ENCODE measurements at places on chromosomes 5 and 9. TPM values are rescaled to one million over a fixed set of nuclear protein-coding genes. Genes with fewer than 3 reads are reported as not detected.

IFNA10 gene
- not detected for total RNA-seq

- H3K4me1 ChIP-seq: peaks cover 10% of the 10 kb centered on the region
- H3K36me3 ChIP-seq: peaks cover 11% of the 10 kb centered on the region
- no peak for DNase-seq
- no peaks in the 10 kb centered on the region for H3K27me3 ChIP-seq
- H3K4me3 ChIP-seq: no peak overlapping the region
These were observed 28.1 kb downstream of the FRMPD1 start for GRCh38 chr9:37678789-37679273.

GRCh38 chr9:9177081-9177480, 1377.5 kb upstream of the DMAC1 start:
- H3K4me1 ChIP-seq: peaks cover 15% of the 10 kb centered on the region
- no peak for DNase-seq
- no peak overlapping the region for H3K27ac ChIP-seq
- no peak overlapping the region for H3K4me3 ChIP-seq

FLT4 gene
- total RNA-seq: 0.17 TPM

PCDHB14 gene
- 16.5 TPM for total RNA-seq

DNA sequence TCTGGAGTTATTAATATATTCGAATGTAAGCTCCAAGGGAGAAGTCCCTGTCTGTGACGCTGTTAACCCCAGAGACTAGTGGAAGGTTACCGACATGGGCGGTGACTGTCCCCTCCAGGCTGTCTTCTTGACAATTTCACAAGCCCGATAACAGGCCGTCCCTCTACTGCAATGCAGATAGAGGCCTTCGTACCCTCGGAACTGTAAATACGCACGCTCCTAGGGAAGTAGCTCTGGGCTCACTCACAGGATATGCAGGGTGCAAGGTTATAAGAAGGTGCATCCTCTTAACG, 680 bp upstream of the RFK start:
- peak overlapping the region; percentile 96 for H3K4me3 ChIP-seq
- H3K4me1 ChIP-seq: no peaks in the 10 kb centered on the region
- H3K36me3 ChIP-seq: no peaks in the 10 kb centered on the region
- DNase-seq: peak; percentile 43
- H3K27ac ChIP-seq: peak overlapping the region; percentile 90

- peaks cover 4% of the 10 kb centered on the region for H3K4me1 ChIP-seq
- no peaks in the 10 kb centered on the region for H3K36me3 ChIP-seq
- DNase-seq: no peak
- peaks cover 2% of the 10 kb centered on the region for H3K27me3 ChIP-seq
These were observed 36.1 kb downstream of the LHFPL2 start for GRCh38 chr5:78612227-78613150.

DNA sequence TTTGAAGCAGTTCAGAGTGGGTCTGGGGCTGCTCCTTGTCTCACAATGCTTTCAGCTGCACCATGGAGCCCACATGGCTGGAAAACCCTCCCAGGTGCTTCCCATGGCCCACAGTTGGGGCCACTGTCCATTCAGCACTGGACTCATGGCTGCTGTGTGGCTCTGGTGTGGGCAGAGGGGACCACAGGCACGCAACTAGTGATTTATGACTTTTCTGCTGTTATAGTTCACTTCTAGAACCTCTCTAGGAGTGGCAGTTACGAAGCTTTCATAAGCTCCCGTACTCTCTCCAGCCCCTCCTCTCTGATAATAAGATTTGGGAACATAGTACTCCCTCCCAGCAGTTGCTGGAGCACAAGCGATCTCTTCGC, 29.0 kb downstream of the GLRA1 start:
- no peaks in the 10 kb centered on the region for H3K36me3 ChIP-seq
- H3K4me3 ChIP-seq: no peak overlapping the region
- peaks cover 7% of the 10 kb centered on the region for H3K27me3 ChIP-seq
- DNase-seq: no peak
- H3K27ac ChIP-seq: no peak overlapping the region

DNA sequence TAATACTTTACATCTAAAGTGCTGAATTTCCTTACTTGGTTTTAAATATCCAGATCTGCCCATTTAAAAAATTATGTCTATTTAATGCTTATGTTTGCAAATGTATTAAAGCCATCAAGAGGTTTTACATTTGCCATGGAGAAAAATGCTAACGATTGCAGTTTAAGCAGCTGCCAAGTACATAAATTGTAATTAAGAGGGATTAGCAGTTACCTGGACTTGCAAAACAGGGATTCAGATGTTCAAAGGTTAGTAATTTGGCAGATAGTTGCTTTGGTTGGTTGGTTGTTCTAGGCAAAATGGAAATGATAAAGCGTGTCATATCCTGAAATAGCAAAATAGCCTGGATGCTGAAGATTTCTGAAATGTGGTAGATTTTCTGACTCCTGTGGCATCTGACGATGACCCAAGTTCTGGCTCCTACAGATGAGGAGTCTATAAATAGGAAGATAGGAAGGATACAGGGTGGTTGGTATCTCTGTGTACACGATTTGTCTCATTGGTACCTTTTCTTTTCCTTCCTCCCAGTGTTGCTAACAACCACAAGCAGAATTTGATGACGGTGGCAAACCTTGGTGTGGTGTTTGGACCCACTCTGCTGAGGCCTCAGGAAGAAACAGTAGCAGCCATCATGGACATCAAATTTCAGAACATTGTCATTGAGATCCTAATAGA, 282.9 kb downstream of the NR3C1 start:
- H3K4me3 ChIP-seq: no peak overlapping the region
- no peaks in the 10 kb centered on the region for H3K36me3 ChIP-seq
- H3K4me1 ChIP-seq: peaks cover 14% of the 10 kb centered on the region
- no peak overlapping the region for H3K27ac ChIP-seq
- no peak for DNase-seq
- H3K27me3 ChIP-seq: no peaks in the 10 kb centered on the region

ARID3C gene
- total RNA-seq: not detected

DNA sequence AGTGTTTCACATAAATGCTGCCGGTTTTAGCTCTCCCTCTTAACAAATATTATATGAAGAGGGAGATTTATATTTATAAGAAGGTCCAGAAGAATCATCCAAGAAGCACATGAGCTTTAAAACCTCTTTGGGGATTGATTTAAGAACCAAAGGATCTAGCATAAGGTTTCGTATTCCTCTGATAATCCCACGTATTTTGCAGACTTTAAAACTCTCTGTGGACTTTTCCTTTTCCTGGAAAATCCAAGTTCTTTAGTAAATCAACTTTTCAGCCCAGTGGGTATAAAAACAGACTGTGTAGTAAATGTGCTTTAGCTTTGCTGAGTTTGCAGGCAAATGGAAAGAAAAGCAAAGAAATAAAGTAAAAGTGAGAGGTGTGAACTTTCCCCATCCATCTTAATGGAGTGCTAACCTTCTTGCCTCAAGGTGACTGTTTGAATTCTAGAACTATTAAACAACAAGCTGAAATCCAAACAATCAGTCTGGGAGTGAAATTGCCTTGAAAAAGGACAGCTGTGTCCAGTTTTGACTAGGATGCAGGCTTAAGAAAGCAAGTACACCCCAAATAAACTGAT, 363.4 kb upstream of the SLC24A2 start:
- H3K27ac ChIP-seq: no peak overlapping the region
- H3K36me3 ChIP-seq: no peaks in the 10 kb centered on the region
- H3K4me3 ChIP-seq: no peak overlapping the region
- no peaks in the 10 kb centered on the region for H3K4me1 ChIP-seq
- DNase-seq: no peak

DNA sequence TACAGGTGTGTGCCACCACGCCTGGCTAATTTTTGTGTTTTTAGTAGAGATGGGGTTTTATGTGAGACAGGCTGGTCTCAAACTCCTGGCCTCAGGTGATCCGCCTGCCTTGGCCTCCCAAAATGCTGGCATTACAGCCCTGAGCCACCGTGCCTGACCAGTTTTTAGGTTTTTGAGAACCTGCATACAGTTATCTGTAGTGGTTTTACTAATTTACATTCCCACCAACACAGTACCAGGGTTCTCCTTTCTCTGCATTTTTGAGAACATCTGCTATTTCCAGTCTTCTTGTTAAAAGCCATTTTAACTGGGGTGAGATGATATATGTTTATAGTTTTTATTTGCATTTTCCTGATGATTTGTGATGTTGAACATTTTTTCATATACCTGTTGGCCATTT, 12.8 kb downstream of the DMXL1 start:
- H3K36me3 ChIP-seq: peaks cover 9% of the 10 kb centered on the region
- no peak for DNase-seq
- H3K4me1 ChIP-seq: peaks cover 5% of the 10 kb centered on the region
- H3K27ac ChIP-seq: no peak overlapping the region

SYNPO gene
- total RNA-seq: 16.1 TPM

- H3K27me3 ChIP-seq: no peaks in the 10 kb centered on the region
- no peak overlapping the region for H3K27ac ChIP-seq
- no peak for DNase-seq
- H3K4me3 ChIP-seq: no peak overlapping the region
- H3K4me1 ChIP-seq: no peaks in the 10 kb centered on the region
These were observed 16.0 kb upstream of the IL33 start for GRCh38 chr9:6199596-6199995.

DNA sequence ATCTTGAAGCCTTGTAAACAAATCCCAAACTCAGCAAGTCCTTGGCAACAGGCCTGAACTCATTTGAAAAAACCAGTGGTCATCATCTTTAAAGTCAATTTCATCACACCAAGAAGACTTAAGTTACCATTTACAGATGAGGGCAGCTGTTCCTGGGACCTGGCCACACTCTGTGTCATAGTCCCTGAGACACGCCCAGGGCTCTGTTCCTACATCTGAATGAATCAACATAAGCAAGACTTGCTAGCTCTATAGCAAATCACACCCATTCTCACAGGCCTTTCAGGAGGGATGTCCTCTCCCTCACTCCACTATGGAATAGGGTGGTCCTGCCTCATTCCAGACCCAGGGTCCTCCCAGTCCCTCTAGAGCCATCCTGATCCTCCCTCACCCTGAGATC, 142.8 kb downstream of the NSG2 start:
- H3K4me1 ChIP-seq: peaks cover 2% of the 10 kb centered on the region
- H3K27me3 ChIP-seq: peaks cover 8% of the 10 kb centered on the region
- DNase-seq: no peak
- H3K27ac ChIP-seq: no peak overlapping the region
- H3K4me3 ChIP-seq: no peak overlapping the region

PCDHB12 gene
- 14.4 TPM for total RNA-seq

GRCh38 chr5:128633901-128634300, 95.9 kb upstream of the FBN2 start:
- no peaks in the 10 kb centered on the region for H3K36me3 ChIP-seq
- DNase-seq: no peak
- H3K4me3 ChIP-seq: no peak overlapping the region
- no peak overlapping the region for H3K27ac ChIP-seq

LHX3 gene
- total RNA-seq: 0.81 TPM

PCDHGB6 gene
- 59.8 TPM for total RNA-seq

DNA sequence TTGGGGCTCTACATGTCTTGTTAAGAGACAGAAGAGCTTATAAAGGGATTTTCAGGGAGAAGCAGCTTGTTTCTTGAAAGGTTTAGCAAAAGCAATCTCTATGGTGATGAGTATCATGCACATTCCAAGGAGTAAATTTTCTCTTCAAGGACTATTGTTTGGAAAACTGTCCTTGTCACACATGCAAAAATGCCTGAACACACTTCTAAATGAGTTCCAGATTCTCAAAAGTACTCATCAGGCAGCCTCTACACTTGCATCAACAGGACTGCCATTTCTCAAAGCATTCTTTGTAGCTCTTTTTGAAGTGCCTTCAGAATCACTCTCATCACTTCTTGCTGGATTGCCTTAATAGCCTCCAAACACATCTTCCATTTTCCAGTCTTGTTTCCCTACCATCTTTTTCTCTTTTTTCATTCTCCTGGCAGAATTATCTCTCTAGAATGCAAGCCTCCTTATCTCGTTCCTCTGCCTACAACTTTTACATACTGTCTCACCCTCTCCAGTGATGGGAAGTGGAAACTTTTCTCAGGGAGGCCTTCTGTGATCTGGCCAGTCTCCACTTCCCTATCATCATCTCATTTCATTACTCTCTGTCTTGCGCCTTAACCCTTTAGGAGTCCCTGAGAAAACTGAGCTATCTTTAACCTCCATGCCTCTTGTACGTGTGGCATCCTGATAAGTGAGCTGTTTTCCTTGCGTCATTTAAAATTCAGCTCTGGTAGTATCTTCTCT, 631.5 kb upstream of the TLE4 start:
- H3K27me3 ChIP-seq: no peaks in the 10 kb centered on the region
- H3K36me3 ChIP-seq: no peaks in the 10 kb centered on the region
- H3K27ac ChIP-seq: no peak overlapping the region
- H3K4me1 ChIP-seq: no peaks in the 10 kb centered on the region
- no peak for DNase-seq
- H3K4me3 ChIP-seq: no peak overlapping the region

- H3K27ac ChIP-seq: no peak overlapping the region
- no peaks in the 10 kb centered on the region for H3K36me3 ChIP-seq
- no peak for DNase-seq
These were observed 13.5 kb upstream of the AHRR start for GRCh38 chr5:307794-308579.

DNA sequence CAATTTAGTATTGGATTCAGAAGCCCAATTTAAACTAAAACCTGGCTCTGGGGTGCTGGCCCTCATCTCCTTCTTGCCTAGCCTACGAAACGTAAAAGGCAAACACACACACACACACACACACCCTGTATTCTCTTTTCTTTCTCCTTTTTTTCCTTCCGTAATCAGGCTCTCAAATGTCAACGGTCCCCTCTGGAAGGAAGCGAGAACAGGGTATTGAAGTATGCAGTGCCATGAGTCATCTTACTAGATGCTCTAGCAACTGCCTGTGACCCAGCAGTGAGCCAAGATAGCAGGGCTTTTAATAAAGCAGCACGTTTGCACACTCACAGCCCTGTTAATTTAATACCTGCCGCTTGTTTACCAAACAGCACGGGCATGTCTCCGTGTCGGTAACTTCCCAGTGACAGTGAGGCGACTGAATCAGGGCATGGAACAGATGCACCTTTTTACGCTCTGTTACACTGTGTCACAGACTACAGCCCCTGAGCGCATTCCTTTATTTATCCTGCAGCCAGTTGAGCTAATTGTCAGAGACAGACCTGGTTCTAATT, 243.8 kb downstream of the BNC2 start:
- DNase-seq: no peak
- no peaks in the 10 kb centered on the region for H3K27me3 ChIP-seq
- no peaks in the 10 kb centered on the region for H3K36me3 ChIP-seq
- H3K4me3 ChIP-seq: peak overlapping the region; percentile 78
- peak overlapping the region; percentile 86 for H3K27ac ChIP-seq

DNA sequence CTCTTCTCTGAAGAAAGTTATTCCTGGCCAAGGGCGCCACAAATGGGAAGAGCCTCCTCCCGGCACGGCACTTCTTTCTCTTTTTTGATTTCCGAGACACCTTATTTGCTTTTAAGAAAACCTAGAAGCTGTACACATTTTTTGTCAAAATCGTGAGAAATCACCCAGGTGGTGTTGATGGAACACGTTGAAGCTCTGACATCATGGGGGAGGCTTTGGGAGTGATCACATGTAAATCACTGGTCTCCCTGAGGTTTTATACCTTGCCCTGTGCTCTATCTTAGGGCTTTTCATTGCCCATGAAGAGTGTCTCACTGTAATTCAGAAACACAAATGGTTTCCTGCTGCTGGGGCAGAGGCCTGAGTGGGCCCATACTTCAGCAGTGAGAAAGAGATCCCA, 27.4 kb downstream of the SLC36A1 start:
- H3K4me3 ChIP-seq: peak overlapping the region; percentile 68
- DNase-seq: no peak
- peaks cover 7% of the 10 kb centered on the region for H3K27me3 ChIP-seq
- H3K4me1 ChIP-seq: peaks cover 29% of the 10 kb centered on the region
- no peaks in the 10 kb centered on the region for H3K36me3 ChIP-seq
